GM23248 (cell line): ENCODE measurements at places on chromosomes 16 and 17. TPM values are rescaled to one million over a fixed set of nuclear protein-coding genes. Genes with fewer than 3 reads are reported as not detected.

The OR1F1 gene
- polyA plus RNA-seq, result not detected in 2 replicates

The KRTAP4-6 gene
- not detected in 2 replicates for polyA plus RNA-seq

DNA sequence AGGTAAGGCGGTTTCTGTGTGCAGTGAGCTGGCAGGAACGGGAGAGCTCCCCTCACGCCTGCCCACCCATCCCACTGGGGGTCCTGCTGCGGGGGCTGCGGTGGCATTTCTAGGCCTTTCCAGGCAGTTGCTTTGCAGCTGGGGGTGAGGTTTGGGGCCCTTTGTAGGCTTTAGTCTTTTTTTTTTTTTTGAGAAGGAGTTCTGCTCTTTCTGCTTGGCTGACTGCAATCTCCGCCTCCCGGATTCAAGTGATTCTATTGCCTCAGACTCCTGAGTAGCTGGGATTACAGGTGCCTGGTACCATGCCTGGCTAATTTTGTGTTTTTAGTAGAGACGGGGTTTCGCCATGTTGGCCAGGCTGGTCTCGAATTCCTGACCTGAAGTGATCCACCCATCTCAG is 11.1 kb downstream of the TSC2 start:
- H3K27me3 ChIP-seq, result no peaks in the 10 kb centered on the region
- H3K4me3 ChIP-seq, result no peak overlapping the region
- DNase-seq, result no peak
- H3K4me1 ChIP-seq, result no peaks in the 10 kb centered on the region
- H3K27ac ChIP-seq, result no peak overlapping the region

- DNase-seq, result no peak
- H3K36me3 ChIP-seq, result no peaks in the 10 kb centered on the region
- no peaks in the 10 kb centered on the region for H3K27me3 ChIP-seq
- no peak overlapping the region for H3K4me3 ChIP-seq
Observed at GRCh38 chr17:44781551-44782325, 22.9 kb downstream of the ADAM11 start.
